Stimulated activated CD4-positive, alpha-beta T cell treated with anti-CD3 and anti-CD28 coated beads, Interleukin-2, amount 100 ng/mL, for 48 hours (primary cell): ENCODE measurements at places on chromosomes 7 and 10.

- DNase-seq = no peak
These were observed 73.2 kb upstream of the DGKI start for GRCh38 chr7:137919987-137920386.

DNA sequence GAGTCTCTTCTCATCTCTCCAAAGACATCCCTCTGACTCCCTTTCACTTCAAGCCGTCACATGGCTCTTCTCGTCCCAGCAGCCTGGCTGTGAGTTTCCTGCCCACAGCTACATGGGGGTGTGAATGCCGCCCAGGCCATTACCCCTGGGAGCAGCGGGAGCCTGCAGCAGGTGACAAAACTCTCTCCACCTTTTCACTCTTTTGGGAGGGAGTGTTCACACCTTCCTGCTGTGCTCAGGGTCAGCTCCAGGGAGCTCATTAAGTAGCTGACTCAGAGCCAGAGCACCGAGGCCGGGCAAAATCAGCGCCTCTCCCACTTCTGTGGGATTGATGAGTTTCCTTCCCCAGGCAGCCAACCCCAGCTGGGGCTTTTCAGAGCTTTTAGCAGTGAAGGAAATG lies 271.3 kb downstream of the TYW1 start:
- no peak for DNase-seq

GRCh38 chr7:132947011-132947410 lies 134.9 kb downstream of the CHCHD3 start:
- no peak for DNase-seq

DNA sequence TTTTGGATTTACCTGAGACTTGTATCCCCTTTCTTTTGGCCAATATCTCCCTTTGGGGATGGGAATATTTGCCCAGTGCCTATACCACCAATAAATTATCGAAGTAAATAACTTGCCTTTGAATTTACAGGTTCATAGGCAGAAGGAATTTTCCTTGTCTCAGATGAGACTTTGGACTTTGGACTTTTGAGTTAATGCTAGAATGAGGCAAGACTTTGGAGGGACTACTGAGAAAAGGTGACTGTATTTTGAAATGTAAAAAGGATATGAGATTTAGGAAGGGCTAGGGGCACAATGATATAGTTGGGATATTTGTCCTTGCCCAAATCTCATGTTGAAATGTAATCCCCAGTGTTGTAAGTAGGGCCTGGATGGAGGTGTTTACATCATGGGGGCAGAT lies 384.5 kb upstream of the GHITM start:
- no peak for DNase-seq
